ENCODE measurements at places on chromosomes 2 and 18.
A peak's percentile ranks its signal among the peaks of the same experiment; 100 is the strongest.

DNA sequence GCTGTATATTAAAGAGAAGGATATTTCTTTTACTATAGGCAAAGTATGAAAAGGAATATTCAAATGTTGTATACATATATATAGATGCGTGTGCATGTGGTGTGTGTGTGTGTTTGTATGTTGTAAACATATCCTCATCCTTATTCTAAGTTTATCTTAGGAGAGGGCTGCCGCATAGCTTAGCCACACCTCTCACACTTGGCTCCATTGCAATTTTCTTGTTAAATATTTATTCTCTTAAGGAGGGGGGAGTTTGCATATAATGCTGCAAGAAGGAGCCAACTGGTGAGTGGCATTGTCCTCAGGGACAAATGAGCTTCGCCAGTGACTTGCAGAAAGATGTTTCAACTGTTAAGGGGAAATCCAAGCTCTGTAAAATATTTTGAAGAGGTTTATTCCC lies 360.1 kb upstream of the RND3 start:
- no peak overlapping the region for H3K27ac ChIP-seq
- DNase-seq, result no peak
- no peaks in the 10 kb centered on the region for H3K36me3 ChIP-seq
- H3K4me1 ChIP-seq, result no peaks in the 10 kb centered on the region
- H3K4me3 ChIP-seq, result no peak overlapping the region
- no peaks in the 10 kb centered on the region for H3K27me3 ChIP-seq

DNA sequence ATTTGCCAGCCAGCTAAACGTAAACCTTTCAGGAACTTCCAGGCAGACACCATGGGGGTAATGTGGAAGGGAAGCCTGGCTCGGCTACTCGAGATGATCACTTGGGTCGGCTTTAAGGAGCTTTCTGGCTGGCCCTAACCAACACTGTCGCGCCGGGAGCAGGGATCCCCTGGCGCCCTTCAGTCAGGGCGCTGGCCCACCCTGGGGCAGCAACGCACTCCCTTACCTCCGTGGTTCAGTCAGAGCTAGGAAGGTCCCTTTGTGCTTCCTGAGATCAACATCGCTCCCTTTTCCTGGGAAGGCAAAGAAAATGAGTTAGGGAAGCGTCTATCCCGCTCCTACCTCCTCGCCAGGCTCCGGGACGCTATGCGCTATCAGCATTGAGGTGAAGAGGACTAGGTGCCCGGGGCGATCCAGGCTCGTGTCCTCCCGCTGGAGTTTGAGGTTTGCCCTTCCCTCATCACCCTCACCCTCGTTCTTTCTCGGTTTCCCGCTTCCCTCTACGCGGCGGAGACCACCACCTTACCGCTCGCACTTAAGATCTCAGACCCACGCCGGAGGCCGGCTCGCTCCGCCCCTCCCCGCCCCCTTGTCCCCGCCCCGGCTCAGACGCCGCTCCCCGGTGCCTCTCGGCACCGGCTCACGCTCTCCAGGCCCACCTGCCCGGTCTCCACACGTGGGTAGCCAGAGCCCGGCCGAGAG lies 449 bp upstream of the ATRAID start:
- peak overlapping the region; percentile 99 for H3K27ac ChIP-seq

GRCh38 chr18:60935041-60935910 lies 398.0 kb upstream of the CDH20 start:
- no peaks in the 10 kb centered on the region for H3K36me3 ChIP-seq
- H3K27me3 ChIP-seq, result no peaks in the 10 kb centered on the region
- no peak overlapping the region for H3K27ac ChIP-seq
- peaks cover 2% of the 10 kb centered on the region for H3K4me1 ChIP-seq
- no peak for DNase-seq
- no peak overlapping the region for H3K4me3 ChIP-seq

DNA sequence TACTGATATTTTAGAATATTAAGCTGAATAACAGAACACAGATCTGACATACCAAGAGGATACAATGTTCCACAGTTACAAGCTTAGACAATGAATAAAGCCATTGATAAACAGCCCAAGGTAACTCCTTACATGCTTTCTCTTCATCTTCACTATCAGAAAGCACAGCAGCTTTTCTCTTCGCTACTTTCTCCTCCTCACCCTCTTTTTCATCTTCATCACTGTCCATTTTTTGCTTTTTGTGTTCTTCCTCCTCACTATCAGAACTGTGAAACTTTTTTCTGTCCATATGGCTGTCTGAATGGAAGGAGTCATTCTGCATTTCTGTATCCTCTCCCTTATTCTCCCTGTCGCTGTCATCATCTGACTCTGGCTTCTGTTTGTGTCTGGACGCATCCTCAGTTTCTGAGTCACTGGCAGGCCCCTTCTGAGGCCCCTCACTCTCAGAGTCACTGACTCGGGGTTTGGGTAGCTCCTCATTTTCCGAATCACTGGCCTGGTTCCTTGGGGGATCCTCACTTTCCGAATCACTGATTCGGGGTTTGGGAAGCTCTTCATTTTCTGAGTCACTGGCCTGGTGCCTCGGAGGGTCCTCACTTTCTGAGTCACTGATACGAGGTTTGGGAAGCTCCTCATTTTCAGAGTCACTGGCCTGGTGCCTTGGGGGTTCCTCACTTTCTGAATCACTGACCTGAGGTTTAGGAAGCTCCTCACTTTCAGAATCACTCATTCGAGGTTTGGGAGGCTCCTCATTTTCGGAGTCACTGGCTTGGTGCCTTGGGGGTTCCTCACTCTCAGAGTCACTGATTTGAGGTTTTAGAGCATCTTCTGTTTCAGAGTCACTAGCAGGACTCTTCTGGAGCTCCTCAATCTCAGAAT lies 21.5 kb downstream of the IWS1 start:
- no peak overlapping the region for H3K4me3 ChIP-seq
- DNase-seq, result no peak
- H3K27me3 ChIP-seq, result no peaks in the 10 kb centered on the region
- H3K36me3 ChIP-seq, result peaks cover 53% of the 10 kb centered on the region
- H3K4me1 ChIP-seq, result peaks cover 23% of the 10 kb centered on the region

GRCh38 chr2:236879416-236879963 lies 206.2 kb upstream of the COPS8 start:
- H3K4me1 ChIP-seq, result peaks cover 8% of the 10 kb centered on the region
- H3K27ac ChIP-seq, result no peak overlapping the region
- no peak overlapping the region for H3K4me3 ChIP-seq
- H3K27me3 ChIP-seq, result no peaks in the 10 kb centered on the region
- DNase-seq, result no peak

GRCh38 chr2:8719528-8719927 lies 37.7 kb downstream of the ID2 start:
- H3K27me3 ChIP-seq, result no peaks in the 10 kb centered on the region
- H3K36me3 ChIP-seq, result no peaks in the 10 kb centered on the region
- H3K4me3 ChIP-seq, result no peak overlapping the region
- peaks cover 4% of the 10 kb centered on the region for H3K4me1 ChIP-seq
- no peak overlapping the region for H3K27ac ChIP-seq
- DNase-seq, result no peak

DNA sequence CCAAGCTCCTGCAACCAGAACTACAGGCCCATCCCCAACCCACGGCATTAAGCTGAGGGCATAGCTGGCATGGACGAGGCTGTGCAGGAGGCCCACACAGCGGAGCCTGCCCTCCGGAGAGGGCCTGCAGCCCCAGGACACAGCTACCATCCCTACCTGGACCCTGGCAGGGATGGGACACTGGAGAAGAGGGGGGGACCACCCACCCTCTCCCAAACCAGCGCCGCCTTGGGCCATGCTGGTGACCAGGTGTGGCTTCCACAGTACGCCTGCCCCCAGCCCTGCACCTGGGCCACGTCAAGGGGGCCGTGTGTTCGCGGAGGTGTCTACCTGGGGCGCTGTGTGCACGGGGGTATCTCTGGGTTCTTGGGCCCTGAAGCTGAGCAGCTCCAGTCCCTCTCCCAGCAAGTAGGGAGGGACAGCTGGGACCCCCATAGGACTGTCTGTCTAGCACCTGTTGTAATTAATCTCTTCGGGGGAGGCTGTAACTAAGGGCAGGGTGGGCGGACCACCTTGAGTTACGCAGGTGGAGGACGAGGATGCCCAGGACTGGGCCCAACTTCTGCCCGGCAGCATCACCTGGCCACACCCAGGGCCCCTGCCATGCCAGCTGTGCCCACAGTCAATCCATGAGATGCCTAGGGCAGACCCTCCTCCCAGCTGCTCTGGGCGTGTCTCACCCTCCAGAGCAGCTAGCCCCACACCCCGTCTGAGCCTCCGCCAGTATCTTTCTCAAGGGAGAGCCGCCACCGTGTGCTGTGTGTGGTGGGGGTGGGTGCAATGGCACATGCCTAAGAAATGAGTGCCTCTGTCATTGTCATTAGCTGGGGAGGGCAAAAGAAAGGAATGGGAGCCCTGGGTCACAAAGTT lies 18.3 kb downstream of the HS6ST1 start:
- no peak for DNase-seq
- no peaks in the 10 kb centered on the region for H3K36me3 ChIP-seq

DNA sequence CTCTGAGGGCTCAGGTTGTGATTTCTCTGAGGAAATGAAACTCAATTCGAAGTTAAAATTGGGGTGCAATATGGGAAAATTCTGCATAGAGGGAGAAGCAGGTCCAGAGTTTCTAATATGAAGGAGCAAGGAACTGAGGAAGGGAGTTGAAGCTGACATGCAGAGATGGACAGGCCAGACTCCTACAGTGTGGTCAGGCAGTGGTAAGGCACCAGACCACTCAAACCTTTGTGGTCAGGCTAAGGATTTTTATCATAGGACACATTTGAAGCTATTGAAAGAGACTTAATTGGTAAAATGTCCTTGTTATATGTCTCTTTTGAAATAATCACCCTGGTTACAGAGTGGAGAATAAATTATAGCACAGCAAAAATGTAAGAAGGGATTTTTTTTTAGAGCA lies 1074.8 kb upstream of the CDH2 start:
- H3K36me3 ChIP-seq, result no peaks in the 10 kb centered on the region
- H3K27me3 ChIP-seq, result no peaks in the 10 kb centered on the region
- H3K27ac ChIP-seq, result no peak overlapping the region

- DNase-seq, result no peak
- peaks cover 100% of the 10 kb centered on the region for H3K4me1 ChIP-seq
These were observed 87.1 kb downstream of the TNS1 start for GRCh38 chr2:217915706-217916105.

- H3K27me3 ChIP-seq, result peaks cover 35% of the 10 kb centered on the region
- peaks cover 5% of the 10 kb centered on the region for H3K4me1 ChIP-seq
- peak; percentile 21 for DNase-seq
These were observed 90.1 kb downstream of the MALT1 start for GRCh38 chr18:58761241-58761969.

- H3K4me1 ChIP-seq, result peaks cover 3% of the 10 kb centered on the region
- DNase-seq, result no peak
- H3K4me3 ChIP-seq, result no peak overlapping the region
These were observed 54.1 kb downstream of the PXDN start for GRCh38 chr2:1690056-1690775.

DNA sequence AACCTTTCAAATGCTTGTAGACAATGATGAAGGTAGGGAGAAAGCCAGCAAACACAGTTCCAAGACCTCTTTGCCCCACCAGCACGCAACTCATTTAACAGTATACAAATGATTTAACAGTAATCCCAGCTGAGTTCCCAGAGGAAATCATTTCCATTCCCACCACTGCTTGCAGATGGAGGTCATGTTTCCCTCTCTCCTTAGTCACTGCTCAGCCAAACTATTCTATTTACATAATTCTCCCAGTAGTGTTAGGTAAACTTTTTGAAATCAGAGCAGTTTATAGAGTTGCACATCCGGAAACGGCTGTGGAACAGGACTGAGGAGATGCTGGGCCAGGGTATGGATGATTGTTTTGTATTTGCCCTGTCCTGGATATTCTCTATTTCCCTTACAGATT lies 328.5 kb downstream of the FIGN start:
- no peak overlapping the region for H3K27ac ChIP-seq
- no peaks in the 10 kb centered on the region for H3K27me3 ChIP-seq
- DNase-seq, result no peak
- H3K36me3 ChIP-seq, result no peaks in the 10 kb centered on the region
- no peak overlapping the region for H3K4me3 ChIP-seq

DNA sequence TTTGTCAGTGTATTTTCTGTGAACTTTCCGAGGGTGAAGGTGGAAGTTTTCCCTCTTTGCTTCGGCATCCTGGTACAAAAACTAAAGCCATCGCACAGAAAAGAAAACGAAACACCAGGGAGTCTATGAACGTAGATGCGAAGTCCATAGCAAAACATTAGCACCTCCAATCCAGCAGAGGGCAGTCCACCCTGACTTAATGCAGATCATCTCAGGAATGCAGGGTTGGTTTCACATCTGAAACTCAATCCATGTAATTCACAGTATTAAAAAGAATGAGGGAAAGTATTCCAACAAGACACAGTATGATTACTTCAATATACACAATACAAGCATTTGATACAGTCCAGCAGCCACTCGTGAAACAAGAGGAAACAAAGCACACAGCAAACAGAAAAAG lies 70.8 kb downstream of the RTP5 start:
- H3K36me3 ChIP-seq, result no peaks in the 10 kb centered on the region
- no peak overlapping the region for H3K27ac ChIP-seq
- no peak for DNase-seq
- H3K27me3 ChIP-seq, result peaks cover 16% of the 10 kb centered on the region
- H3K4me1 ChIP-seq, result no peaks in the 10 kb centered on the region

- H3K27me3 ChIP-seq, result no peaks in the 10 kb centered on the region
- no peaks in the 10 kb centered on the region for H3K36me3 ChIP-seq
- DNase-seq, result no peak
- H3K4me1 ChIP-seq, result peaks cover 5% of the 10 kb centered on the region
These were observed 413.3 kb upstream of the TRIB2 start for GRCh38 chr2:12303181-12304030.

DNA sequence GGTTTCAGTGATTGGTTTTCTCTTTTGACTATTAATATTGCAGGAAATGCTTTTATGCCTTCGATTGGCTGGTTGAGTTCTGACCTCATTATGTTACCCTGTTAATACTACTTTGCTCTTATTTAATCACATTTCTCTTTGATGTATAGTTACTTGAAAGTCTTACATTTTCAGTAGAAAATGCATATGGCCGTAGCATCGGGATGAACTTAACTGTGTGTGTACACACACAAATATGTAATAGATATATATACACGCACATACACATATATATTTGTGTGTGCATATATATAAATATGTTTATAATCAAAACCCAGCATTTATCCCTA lies 1.6 kb downstream of the EPC2 start:
- H3K27me3 ChIP-seq, result no peaks in the 10 kb centered on the region
- H3K4me1 ChIP-seq, result no peaks in the 10 kb centered on the region
- no peak for DNase-seq
- H3K4me3 ChIP-seq, result peak overlapping the region; percentile 89
- H3K36me3 ChIP-seq, result no peaks in the 10 kb centered on the region
- peak overlapping the region; percentile 95 for H3K27ac ChIP-seq

All from tibial artery (tissue), 4 donors.